ENCODE measurements at places on chromosomes 11 and 22.

DNA sequence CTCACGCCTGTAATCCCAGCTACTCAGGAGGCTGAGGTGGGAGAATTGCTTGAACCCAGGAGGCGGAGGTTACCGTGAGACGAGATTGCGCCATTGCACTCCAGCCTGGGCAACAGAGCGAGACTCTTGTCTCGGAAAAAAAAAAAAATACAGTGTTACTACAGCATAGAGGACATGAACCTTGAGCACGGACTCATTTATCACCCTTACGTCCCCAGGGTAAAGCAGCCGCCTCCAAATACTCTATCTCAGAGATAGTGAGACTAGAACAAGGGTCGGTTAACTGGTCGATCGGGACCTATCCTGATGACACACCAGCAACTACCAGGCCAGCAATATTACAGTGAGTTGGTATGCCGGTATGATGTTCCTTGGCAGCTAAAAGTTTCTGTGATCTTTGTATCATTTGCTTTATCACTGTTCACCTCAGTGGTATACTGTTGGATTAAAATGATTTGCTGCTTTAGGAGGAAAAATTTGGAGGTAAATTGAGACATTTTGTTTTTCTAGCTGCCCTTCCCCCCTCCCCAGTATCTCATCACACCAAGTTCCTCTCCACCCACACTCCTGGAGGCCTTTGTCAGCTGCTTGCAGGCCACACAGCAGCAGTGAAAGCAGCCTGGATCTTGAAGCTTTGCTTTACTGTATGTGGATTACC, 7.0 kb upstream of the SIDT2 start:
- DNase-seq: no peak

- no peak for DNase-seq
These were observed 4.6 kb downstream of the C11orf96 start for GRCh38 chr11:43947003-43947500.

- no peak for DNase-seq
These were observed 912 bp downstream of the KREMEN1 start for GRCh38 chr22:29073618-29074275.

- DNase-seq: no peak
These were observed 22.7 kb downstream of the BTBD10 start for GRCh38 chr11:13440100-13440855.

DNA sequence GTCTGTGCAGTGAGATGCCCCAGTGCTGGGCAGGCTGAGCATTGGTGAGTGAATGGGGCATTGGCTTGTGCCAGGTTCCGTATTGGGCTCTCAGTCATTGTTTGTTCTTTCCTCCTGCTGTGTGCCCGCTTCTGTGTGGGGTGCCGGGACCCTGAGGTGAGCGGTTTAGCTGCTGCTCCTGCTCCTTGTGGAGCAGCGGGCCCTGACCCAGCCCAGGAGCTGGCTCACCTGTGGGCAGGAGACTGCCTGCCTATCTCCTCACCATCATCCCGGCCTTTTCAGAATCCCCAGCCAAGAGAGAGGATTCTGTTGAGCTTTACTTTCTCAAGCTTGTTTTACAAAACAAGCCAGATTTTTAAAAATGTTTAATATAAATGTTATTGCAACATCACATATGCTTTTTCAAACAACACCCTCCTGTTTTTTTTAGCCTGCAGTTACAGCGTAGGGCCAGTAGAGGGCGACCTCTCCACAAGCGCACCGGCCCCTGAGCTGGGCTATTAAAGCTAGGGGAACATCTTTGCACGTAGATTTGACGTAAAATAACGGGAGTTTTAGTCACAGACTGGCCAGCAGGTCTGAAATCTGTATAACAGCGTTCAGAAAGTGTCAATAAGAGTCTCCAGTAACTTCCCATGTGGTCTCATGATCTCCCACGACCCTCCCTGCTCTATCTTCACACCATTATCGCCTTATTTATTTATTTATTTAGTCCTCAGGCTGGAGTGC, 25.1 kb upstream of the RELT start:
- peak; percentile 71 for DNase-seq

- DNase-seq: no peak
These were observed 321.6 kb downstream of the GRM5 start for GRCh38 chr11:88744140-88744539.

DNA sequence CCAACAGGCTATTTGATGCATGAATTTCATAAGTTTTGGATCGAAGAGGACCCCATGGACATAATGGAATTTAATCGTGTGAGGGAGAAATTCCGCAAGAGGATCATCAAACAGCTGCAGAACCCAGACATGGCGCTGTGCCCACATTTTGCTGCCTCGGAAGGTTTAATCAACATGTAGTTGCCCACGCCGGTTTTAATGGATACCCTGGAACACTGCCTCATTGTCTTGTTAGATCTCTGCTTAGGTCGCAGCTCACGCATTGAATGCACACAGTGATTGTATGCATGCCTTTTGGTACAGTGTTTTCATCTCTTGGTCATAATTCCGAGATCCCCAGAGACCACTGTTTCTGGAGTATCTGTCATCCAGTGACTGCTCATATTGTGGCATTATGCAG, 46.8 kb downstream of the SLN start:
- no peak for DNase-seq

- peak; percentile 47 for DNase-seq
These were observed at the start of gene SLC25A45 for GRCh38 chr11:65382033-65382803. SLC25A45 (minus strand) TSS chr11:65382646; CDS start chr11:65381951, 695 bp downstream.

- DNase-seq: no peak
These were observed 61.6 kb upstream of the CDON start for GRCh38 chr11:126124231-126124661.

DNA sequence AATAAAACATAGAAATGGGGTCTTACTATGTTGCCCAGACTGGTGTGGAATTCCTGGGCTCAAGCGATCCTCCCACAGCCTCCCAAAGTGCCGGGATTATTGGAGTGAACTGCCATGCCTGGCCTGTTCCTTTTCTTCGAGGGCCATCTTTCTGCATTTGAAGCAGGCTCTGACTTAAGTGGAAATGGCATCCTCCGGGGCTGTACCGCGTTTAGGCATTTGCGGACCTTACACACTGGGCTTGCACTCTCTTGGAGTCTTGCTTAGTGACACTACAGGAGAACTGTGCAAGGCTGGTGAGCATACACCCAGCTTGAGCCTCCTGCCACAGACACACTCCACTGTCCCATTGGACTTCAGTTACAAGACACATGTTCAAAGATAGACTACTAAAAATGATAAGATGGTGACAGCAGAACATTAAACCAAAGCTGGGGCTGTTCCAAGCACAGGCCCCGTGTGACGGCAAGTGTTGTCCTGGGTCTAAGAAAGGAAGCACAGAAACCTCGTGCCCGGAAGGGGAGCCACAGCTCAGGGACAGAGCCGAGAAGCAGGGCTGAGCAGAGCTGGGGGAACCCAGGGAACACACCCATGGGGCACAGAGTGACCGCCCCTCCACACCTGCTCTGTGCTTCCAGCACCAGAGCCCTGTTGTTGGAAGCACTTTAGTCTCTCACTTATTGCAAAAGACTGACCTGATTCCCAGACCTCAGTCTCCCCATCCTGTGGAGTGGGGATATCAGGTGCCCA, 59.0 kb upstream of the SHANK2 start:
- no peak for DNase-seq

DNA sequence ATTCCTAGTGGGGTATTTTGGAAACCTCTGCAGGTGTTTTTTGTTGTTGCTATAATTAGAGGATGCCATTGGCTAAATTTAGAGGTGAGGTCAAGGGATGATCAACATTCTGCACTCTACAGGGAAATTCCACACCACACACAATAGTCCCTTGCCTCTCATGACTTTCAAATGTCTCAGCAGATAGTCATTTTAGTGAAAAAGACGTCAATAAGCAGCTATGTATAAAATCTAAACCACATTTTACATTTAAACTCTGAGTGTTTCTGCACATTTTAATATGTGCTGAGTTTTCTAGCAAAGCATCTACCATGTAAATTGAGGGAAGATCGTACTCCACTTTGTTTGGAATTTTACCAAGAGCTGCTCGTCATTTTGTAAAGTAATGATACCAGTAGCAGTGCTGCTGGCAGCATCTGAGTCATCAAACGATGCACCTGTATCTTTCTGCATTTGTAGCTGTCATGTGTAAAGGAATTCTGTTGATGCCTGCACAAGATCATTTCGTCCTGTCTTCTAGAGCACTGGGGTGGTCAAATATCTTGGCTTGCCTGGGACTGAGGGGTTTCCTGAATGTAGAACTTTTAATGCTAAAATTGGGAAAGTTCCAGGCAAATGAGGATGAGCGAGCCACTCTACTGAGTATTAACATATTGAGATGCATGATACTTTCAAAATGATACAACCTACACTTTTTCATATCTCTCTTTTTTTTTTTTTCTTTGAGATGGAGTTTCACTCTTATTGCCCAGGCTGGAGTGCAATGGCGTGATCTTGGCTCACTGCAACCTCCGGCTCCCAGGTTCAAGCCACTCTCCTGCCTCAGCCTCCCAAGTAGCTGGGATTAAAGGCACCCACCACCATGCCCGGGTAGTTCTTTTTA, 414.5 kb upstream of the SYN3 start:
- no peak for DNase-seq

- DNase-seq: no peak
These were observed 2.5 kb downstream of the SCO2 start for GRCh38 chr22:50522806-50523438.

- no peak for DNase-seq
These were observed 1.9 kb upstream of the ZDHHC8 start for GRCh38 chr22:20129747-20130014.

DNA sequence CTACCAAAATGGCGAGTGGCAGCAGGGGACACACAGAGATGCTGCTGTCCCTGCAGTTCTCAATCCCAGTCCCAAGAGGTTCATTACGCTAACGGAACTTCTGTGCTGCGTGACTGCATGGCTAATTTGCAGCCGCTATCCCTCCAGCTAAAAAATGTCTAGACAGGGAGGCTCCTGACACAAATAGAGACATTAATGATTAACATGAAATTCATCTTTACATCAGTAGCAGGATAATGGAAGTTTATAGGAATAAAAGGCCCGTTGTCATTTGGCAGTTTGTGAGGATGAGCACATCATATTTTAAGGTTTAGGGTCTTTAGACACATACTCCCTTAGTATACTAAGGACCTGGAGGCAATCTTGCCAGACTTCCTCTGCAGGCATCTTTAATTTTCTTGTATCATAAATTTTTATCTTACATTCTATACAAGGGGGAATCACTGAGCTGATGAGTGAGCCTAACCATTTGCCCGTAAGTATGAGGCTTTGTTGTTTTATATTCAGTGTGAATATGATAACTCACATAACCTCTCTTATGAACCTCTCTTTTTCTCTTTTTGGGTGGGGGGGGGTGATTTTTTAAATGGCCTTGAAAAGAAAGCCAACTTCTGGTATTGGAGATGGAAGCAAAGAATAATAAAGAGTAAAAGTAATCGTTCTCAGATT, 99.8 kb upstream of the OR9G4 start:
- no peak for DNase-seq

GRCh38 chr11:19447150-19447566, 206.4 kb upstream of the E2F8 start:
- DNase-seq: no peak

- DNase-seq: no peak
These were observed 122.1 kb downstream of the TRIM44 start for GRCh38 chr11:35784699-35785098.

- DNase-seq: no peak
These were observed 808.0 kb downstream of the DLG2 start for GRCh38 chr11:84819128-84819527.

DNA sequence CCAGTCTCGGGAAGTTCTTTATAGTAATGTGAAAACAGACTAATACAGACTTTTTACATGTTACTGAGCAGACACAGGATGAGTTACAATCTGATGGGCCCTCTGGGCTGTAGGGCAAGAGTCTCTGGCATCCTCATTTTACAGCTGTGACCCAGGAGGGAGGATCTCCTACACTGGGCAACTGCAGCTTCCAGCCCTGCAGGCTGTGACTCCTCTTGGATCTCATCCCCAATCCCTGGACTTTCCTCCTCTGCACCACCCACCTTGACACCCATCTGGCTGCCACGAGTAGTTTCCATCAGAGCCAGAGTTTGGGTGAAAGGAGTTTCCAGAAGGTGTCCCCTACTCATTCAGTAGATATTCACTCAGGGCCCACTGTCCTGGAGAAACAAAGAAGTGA, 48.9 kb upstream of the MYEOV start:
- no peak for DNase-seq

DNA sequence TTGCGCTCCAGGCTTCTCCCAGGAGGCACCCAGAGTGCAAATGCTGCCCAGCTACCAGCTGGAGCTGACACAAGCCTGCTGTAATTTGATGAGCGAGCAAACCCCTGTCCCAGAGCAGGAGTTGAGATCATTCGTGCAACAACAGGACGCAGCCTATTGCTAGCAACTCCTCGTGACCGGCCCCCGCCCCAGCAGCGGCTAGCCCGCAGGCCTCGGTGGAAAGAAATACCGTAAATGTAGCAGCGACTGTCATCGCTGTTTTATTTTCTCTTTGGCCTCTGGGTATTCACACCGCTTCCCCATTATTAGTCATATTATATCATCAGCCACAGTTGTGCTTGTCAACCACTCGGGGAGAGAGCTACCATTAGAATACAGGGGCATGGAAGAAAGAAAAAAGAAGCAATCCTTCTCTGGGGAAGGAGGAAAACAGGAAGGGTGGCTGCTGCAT, 59.2 kb upstream of the ATXN10 start:
- no peak for DNase-seq

GRCh38 chr11:128058580-128059208, 528.7 kb downstream of the ETS1 start:
- no peak for DNase-seq

Measured in GM18507 (cell line).